ENCODE measurements at places on chromosomes 13 and 19. TPM values are rescaled to one million over a fixed set of nuclear protein-coding genes. Genes with fewer than 3 reads are reported as not detected.

LAIR1 gene
- not detected for total RNA-seq

SHD gene
- total RNA-seq = not detected

CATSPERD gene
- not detected for total RNA-seq

B3GNT3 gene
- total RNA-seq = not detected

METTL21C gene
- not detected for total RNA-seq

NLRP4 gene
- total RNA-seq = under 0.01 TPM

CILP2 gene
- 0.14 TPM for total RNA-seq

BSG gene
- total RNA-seq = 282 TPM

SLC15A1 gene
- total RNA-seq = not detected

ZNF534 gene
- total RNA-seq = 0.44 TPM

NCAN gene
- total RNA-seq = not detected

Measured in placental pericyte (primary cell).